ENCODE measurements at places on chromosomes 1 and 21. TPM values are rescaled to one million over a fixed set of nuclear protein-coding genes. Genes with fewer than 3 reads are reported as not detected.

TSPEAR gene
- 0.58 TPM for total RNA-seq

SPRR2E gene
- total RNA-seq = not detected

ITLN2 gene
- 4.7 TPM for total RNA-seq

LGR6 gene
- total RNA-seq = 1.1 TPM

TYW3 gene
- 31.4 TPM for total RNA-seq

ZNF593OS gene
- not detected for total RNA-seq

RPL11 gene
- total RNA-seq = 1,499 TPM

DNA sequence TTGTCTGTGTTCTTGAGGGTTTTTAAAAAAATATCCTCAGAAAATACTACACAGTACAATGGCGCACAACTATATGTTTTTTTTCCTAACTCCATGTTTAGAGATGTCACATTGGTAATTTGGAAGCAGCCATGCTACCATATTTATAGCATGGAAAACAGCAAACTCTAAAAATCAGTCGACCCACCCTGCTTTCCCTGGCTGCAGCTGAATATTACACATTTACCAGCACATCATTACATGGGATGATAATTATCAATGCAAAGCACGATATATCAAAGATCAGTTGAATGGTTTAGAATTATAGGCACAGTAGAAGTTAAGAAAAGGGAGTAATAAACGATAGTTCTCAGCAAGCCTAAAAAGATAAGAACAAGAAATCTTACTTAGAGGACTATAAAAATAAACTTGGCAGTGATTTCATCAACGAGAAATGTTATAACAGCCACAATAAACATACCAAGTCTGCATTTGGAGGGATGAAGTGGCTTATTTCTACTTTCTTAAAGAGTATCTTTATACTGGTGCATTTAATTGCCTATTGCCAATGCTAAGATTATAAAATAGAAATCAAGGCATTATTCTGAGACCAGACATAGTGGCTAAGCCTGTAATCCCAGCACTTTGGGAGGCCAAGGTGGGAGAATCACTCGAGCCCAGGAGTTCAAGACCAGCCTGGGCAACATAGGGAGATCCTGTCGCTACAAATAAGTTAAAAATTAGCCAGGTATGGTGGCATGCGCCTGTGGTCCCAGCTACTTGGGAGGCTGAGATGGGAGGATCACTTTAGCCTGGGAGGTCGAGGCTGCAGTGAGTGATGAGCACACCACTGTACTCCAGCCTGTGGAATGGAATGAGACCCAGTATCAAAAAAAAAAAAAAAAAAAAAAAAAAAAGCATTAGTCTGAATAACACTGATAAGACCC, 43.4 kb downstream of the WDR64 start:
- DNase-seq = no peak

DNA sequence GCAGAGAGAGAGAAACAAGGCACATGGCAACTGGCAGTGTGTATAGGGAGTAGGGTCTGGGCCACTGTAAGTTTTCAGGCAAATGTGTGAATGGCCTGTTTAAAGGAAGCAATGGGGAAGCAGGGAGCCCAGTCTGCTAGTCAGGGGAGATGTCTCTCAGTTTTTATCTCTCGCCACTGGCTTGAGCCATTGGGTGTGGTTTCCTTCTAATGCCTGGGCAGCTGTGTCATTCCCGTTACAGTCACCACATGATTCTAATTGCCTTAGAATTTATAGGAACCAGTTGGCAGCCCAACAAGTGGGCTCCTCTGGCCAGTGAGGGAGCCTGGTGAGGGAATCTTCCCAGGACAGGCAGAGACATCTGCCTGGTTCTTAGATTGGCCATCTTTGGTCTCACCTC, 182.4 kb downstream of the DISC1 start:
- no peak for DNase-seq

DNA sequence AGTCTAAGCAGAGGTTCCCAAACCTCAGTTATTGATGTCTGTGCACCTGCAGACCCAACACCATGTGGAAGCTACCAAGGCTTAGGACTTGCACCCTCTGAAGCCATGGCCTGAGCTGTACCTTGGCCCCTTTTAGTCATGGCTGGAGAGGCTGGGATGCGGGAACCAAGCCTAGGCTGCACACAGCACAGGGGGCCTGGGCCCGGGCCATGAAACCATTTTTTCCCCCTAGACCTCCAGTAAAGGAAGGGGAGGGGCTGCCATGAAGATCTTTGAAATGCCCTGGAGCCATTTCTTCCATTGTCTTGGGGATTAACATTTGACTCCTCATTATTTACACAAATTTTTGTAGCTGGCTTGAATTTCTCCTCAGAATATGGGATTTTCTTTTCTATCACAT, 265.9 kb downstream of the PDE4B start:
- no peak for DNase-seq

- no peak for DNase-seq
Observed at GRCh38 chr1:38090796-38091195, 44.2 kb upstream of the POU3F1 start.

DNA sequence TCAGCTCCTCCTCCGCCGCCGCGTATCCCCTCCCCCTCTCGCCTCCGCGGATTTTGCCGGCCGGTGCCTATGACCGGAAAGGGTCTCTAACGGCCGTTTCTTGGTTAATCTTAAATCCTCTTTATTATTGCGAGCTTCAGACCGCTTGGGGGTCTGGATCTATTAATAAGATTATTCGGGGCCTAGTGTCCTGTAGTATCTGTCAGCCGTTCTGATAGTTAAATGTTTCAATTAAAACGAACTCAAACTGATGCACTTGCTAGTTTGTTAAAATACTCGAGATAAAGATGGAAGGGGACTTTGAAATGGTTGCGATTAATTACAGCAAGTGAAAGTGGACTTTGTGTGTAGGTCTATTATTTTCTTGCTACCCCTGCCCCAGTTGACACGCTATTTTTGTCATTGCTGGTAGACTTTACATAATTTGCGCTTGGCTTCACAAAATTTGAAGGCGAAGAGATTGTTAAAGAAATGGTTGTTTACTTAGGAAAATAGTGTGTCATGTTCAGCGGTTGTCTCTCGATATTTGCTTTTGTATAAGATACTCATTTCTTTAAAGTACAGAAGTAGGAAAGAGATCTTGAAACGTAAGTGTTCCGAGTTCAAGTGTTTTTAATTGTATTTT, 779 bp downstream of the SON start:
- no peak for DNase-seq

- no peak for DNase-seq
Observed at GRCh38 chr1:22627331-22627730, 9.1 kb upstream of the C1QA start.

- DNase-seq = no peak
Observed at GRCh38 chr1:220885971-220886370, 6.7 kb downstream of the HLX start.

- no peak for DNase-seq
Observed at GRCh38 chr1:16172964-16173446, 17.1 kb upstream of the EPHA2 start.

GRCh38 chr1:34831721-34832246, 27.8 kb downstream of the SMIM12 start:
- DNase-seq = no peak

GRCh38 chr1:59730759-59731478, 83.8 kb upstream of the HOOK1 start:
- DNase-seq = no peak

DNA sequence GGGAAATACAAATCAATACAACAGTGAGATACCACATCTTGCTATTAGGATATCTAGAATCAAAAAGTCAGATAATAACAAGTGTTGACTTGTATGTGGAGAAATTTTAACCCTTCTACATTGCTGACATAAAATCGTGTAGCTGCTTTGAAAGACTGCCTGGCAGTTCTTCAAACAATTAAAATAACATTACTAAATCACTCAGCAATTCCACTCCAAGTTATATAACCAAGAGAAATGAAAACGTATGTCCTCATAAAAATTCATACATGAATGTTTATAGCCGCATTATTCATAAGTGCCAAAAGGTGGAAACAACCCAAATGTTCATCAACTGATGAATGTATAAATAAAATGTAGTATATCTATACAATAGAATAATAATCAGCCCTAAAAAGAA, 164.6 kb downstream of the RASAL2 start:
- no peak for DNase-seq

- DNase-seq = peak; percentile 47
Observed at GRCh38 chr1:24874611-24875234, 55.4 kb downstream of the RUNX3 start.

DNA sequence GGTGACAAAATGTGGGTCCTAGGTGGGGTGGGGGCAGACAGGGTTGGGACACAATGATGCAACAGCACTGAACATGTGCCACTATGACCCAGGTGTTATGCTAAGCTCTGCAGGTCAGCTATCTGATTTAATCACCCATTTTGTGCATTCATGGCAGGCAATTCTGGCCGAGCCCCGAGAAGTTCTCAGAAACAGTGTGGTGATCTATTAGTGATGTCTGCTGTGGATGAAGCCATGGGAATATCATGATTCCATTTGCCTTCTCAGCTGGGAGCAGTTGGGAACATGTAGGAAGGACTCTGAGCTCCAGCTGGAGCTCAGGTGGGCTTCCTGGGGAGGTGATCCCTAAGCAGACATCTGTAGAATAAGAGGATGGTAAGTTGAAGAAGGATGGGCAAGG, 194.0 kb upstream of the POU3F1 start:
- DNase-seq = no peak

DNA sequence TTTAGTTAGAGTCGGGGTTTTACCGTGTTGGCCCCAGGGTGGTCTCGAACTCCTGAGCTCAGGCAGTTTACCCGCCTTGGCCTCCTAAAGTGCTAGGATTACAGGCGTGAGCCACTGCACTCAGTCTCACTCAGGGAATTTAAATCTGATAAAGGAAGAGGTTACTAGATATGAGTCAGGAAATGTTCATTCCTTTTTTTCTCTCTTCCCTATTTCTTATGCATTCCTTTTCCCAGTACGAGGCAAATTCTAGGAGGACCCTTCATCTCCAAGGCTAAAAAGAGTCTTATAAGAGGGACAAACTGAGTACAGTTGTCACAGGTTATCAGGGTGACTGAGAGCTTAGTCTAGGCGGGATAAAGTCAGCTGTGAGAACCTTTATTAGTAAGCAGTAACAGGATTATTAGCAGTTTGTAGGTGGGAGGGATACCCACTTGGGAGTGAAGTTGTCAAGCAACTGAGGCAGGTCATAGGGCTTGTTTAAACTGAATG, 9.1 kb downstream of the MACF1 start:
- DNase-seq = no peak

DNA sequence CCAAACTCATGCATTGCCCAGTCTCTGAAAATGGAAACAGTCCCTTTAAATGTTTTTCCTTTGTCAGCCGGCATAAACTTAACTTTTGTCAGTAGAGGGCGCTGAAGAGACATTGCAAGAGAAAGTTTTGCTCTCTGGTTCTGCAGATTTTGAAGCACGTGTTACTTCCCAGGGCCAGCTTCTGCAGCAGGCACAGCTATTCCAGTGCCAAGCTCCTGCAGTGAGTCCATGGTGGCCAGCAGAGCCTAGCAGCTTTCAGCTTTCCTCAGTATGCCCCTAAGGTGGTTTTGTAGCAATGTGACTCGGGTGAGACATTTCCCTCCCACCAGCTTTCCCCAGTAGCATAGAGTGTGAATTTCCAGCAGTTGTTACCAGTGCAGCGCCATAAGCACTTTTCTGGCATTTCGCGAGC, 2.6 kb upstream of the IFI44L start:
- DNase-seq = peak; percentile 54

DNA sequence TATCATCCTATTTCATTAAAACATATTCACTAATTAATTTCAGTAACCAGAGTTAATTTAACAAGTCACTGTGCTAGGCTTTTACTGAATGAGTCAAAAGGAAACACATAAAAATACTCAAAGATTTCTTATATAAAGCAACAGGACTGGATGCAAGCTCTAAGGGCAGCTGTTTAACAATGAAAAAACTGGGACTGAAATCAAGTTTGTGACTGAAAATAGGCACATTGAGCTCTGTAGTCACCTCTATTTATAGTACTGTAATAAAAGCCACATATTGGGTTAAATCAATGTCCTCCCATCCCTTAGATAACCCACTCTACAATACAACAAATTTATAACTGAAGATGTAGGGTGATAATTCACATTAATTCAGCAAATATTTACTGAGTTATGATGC, 52.4 kb downstream of the SMYD3 start:
- no peak for DNase-seq

GRCh38 chr1:93369734-93370133, 24.0 kb downstream of the DR1 start:
- DNase-seq = no peak

DNA sequence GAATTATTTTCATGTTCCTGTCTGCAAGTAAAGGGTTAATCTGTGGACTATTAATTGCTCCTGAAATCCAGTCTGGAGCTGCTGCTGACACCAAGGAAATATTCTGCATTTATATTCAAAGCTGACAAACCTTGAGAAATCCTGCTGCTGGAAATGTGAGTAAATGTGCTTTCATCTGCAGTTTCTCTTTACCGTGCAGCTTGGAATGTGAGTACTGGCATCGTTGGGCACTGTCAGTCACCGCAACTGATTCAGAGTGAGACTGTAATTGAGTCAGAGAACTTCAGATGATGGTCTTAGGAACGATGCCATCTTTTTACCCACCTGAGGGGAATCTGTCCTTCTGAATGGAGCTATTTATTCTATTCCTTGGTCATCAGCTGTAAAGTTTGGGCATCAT, 420.6 kb downstream of the SIPA1L2 start:
- DNase-seq = no peak

- no peak for DNase-seq
Observed at GRCh38 chr1:8742022-8742924, 75.2 kb downstream of the RERE start.

GRCh38 chr1:230909974-230910754, 41.8 kb upstream of the C1orf198 start:
- no peak for DNase-seq

- DNase-seq = no peak
Observed at GRCh38 chr1:213596729-213597128, 391.0 kb upstream of the PROX1 start.

- DNase-seq = no peak
Observed at GRCh38 chr1:63323865-63324778, 1.8 kb downstream of the FOXD3 start.

DNA sequence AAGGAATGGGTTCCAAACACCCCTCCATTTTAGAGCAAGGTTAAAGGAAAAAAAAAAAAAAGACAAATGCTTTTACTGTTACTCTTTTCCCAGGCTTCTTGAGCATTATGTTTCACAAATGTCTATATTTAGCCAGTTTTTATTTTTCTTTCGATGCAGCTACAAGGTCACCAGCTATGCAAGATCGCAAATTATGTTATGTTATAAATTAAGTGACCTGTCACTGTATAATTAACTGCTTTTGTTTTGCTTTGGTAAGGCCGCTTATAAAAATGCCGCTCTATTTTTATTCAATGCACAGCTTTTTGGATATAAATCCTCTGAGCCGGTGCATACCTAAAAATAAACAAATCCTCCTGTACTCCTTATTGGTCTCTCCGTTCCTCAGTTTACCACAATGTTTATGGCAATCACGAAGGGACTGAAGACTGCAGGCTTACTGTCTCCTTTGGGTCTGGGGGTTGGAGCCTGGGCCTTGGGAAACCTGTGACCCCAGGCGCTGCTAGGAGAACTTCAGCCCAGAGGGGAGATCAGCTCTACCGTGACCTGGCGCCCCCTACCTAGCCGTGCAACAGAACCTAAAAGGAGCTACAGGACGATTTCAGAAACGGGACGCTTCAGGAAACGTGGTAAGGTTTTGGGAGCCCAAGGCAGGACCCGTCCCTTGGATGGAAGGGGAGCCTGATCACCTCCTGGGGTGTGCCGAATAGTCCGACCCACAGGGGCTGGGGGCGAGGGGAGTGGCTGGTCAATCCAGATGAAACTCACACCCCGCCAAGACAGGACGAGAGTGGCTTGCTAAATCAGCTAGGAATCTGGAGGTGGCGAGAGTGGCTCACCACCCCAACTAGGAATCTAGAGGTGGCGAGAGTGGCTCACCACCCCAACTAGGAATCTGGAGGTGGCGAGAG, 101.2 kb upstream of the CD55 start:
- DNase-seq = no peak

GRCh38 chr1:2052756-2053155, 2.5 kb downstream of the PRKCZ start:
- DNase-seq = no peak
